Activated CD8-positive, alpha-beta T cell treated with anti-CD3 and anti-CD28 coated beads, Interleukin-2, amount 10 ng/mL, durations not matched to agents 7 days and 5 days (primary cell): ENCODE measurements at places on chromosomes 1 and 21. TPM values are rescaled to one million over a fixed set of nuclear protein-coding genes. Genes with fewer than 3 reads are reported as not detected.
A peak's percentile ranks its signal among the peaks of the same experiment; 100 is the strongest.

- H3K27ac ChIP-seq = no peak overlapping the region
- H3K36me3 ChIP-seq = no peaks in the 10 kb centered on the region
- no peak overlapping the region for H3K4me3 ChIP-seq
- DNase-seq = no peak
- peaks cover 13% of the 10 kb centered on the region for H3K27me3 ChIP-seq
Observed at GRCh38 chr21:38716942-38717341, 88.8 kb upstream of the ETS2 start.

- H3K4me1 ChIP-seq = peaks cover 37% of the 10 kb centered on the region
Observed at GRCh38 chr1:161305867-161306519, 3.8 kb downstream of the MPZ start.

- no peak overlapping the region for H3K27ac ChIP-seq
- H3K36me3 ChIP-seq = no peaks in the 10 kb centered on the region
- no peak overlapping the region for H3K4me3 ChIP-seq
- H3K4me1 ChIP-seq = no peaks in the 10 kb centered on the region
- no peak for DNase-seq
Observed at GRCh38 chr1:216293683-216294082, 129.6 kb downstream of the USH2A start.

- H3K36me3 ChIP-seq = peaks cover 18% of the 10 kb centered on the region
- peaks cover 6% of the 10 kb centered on the region for H3K27me3 ChIP-seq
- peak overlapping the region; percentile 53 for H3K27ac ChIP-seq
- DNase-seq = peak; percentile 84
- H3K4me3 ChIP-seq = no peak overlapping the region
- peaks cover 8% of the 10 kb centered on the region for H3K4me1 ChIP-seq
Observed at GRCh38 chr1:181166377-181167196, 78.1 kb downstream of the IER5 start.

DNA sequence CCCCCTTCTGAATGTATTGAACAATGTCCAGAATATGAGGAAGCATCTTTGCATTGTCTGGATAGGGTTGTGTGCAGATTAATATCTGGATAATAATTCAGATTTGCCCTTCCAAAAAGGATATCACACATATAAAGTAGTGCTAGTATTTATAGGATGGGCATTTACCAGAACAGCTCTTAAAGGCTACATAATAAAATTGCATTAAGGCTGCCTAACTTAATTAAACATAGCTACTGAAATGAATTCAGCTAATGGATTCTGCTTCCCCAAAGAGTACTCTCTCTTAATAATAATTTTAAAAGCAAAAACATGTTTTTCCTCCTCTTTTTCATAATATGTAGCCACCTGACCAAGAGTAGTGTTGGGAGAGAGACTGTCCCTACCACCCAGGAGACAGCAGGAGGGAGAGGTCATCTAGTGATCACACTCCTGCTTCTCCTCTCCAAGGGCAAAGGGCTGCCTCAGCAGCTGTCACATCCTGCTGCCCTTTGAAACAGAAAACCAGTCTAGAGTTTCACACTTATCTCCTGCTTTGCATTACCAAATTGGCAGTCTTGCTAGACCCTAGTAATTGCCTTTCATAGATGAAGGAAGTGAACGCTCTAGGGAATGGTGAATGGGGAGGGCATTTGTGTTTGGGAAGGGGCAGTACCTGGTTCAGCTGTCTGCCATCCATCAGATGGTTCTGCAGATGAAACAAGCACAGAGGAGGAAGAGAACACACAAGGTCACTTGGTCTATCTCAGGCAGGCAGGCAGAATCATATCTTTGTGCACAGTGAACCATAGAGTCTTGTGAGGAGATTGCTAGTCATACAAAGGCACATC, 29.3 kb upstream of the DDAH1 start:
- H3K4me3 ChIP-seq = no peak overlapping the region
- peaks cover 8% of the 10 kb centered on the region for H3K27me3 ChIP-seq
- H3K4me1 ChIP-seq = no peaks in the 10 kb centered on the region
- no peak for DNase-seq
- no peak overlapping the region for H3K27ac ChIP-seq

- H3K27me3 ChIP-seq = peaks cover 2% of the 10 kb centered on the region
- peak overlapping the region; percentile 68 for H3K4me3 ChIP-seq
- H3K36me3 ChIP-seq = no peaks in the 10 kb centered on the region
Observed at GRCh38 chr1:40795811-40796586, 12.4 kb downstream of the KCNQ4 start.

- peak overlapping the region; percentile 95 for H3K27ac ChIP-seq
- H3K36me3 ChIP-seq = peaks cover 15% of the 10 kb centered on the region
- peaks cover 61% of the 10 kb centered on the region for H3K4me1 ChIP-seq
- H3K27me3 ChIP-seq = no peaks in the 10 kb centered on the region
- H3K4me3 ChIP-seq = no peak overlapping the region
- no peak for DNase-seq
Observed at GRCh38 chr1:167618366-167618765, 11.7 kb upstream of the RCSD1 start.

DNA sequence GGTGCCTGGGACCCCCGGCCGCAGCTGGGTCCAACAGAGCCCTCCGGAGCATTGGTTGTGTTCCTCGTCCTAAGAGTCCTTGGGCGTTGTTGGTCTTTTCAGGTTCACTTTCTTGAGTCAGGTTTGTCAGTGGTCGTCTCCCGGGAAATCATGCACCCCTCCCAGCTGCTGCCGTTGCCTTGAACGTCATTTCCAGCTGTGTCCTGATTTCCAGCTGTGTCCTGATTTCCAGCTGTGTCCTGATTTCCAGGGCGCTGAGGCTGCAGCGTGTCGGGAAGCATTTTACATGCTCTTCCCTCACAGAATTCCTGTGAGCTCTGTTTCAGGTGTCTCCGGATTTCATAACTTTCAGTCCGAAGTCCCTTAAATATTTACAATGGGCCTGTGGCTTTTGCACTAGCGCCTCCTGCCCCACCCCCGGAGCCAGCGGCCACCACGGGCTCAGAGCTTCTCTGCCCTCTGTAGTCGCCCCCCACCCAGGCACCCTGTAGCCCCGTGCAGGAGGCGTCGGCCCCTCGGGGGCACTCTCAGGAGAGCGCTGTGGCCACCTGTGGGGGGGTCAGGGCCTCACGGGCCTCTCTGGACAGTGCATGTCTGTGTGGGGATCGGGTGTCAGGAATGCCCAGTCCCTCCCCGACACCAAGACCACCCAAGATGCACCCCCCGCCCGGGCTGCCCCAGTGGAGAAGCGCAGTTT, 66.7 kb downstream of the COL18A1 start:
- H3K27ac ChIP-seq = no peak overlapping the region
- no peaks in the 10 kb centered on the region for H3K36me3 ChIP-seq
- peaks cover 12% of the 10 kb centered on the region for H3K4me1 ChIP-seq
- no peak for DNase-seq

GRCh38 chr21:29367335-29367734, 68.6 kb downstream of the BACH1 start:
- peak; percentile 9 for DNase-seq
- H3K27me3 ChIP-seq = no peaks in the 10 kb centered on the region
- H3K4me1 ChIP-seq = no peaks in the 10 kb centered on the region
- no peak overlapping the region for H3K4me3 ChIP-seq
- H3K27ac ChIP-seq = no peak overlapping the region
- H3K36me3 ChIP-seq = peaks cover 7% of the 10 kb centered on the region

DNA sequence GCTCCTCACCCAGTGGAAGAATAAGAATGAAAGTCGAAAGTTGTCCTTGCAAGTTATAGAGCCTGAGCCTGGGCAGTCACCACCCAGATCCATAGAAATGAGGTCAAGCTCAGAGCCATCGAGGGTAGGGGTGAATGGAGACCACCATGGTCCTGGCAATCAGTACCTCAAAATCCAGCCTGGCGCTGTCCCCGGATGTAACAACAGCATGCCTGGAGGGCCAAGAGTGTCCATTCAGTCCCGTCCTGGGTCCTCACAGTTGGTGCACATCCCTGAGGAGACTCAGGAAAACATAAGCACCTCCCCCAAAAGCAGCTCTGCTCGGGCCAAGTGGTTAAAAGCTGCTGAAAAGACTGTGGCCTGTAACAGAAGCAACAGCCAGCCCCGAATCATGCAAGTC, 41.8 kb downstream of the PLPPR4 start:
- H3K27ac ChIP-seq = no peak overlapping the region
- H3K36me3 ChIP-seq = no peaks in the 10 kb centered on the region
- DNase-seq = no peak
- no peaks in the 10 kb centered on the region for H3K4me1 ChIP-seq
- no peaks in the 10 kb centered on the region for H3K27me3 ChIP-seq
- H3K4me3 ChIP-seq = no peak overlapping the region

DNA sequence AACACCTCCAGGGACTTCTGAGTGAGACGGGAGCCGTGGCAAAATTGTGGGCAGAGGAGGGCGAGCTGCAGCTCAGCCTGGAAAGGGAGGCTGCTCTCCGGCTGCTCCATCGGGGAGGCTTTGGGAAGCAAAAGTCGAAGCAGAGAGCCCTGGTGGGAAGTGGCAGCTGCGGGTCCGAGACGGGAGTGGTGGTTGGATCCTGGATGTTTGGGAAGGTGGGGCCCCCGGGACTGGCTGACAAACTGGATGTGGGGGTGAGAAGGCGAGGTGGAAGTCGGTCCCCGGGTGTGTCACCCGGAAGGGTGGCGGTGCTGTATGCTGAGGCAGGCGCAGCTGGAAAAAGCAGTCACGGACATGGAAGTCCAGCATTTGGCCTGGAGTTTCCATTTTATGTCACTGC, 52.1 kb downstream of the KCNAB2 start:
- DNase-seq = no peak
- no peaks in the 10 kb centered on the region for H3K27me3 ChIP-seq
- no peaks in the 10 kb centered on the region for H3K4me1 ChIP-seq
- peaks cover 31% of the 10 kb centered on the region for H3K36me3 ChIP-seq
- H3K4me3 ChIP-seq = no peak overlapping the region

DNA sequence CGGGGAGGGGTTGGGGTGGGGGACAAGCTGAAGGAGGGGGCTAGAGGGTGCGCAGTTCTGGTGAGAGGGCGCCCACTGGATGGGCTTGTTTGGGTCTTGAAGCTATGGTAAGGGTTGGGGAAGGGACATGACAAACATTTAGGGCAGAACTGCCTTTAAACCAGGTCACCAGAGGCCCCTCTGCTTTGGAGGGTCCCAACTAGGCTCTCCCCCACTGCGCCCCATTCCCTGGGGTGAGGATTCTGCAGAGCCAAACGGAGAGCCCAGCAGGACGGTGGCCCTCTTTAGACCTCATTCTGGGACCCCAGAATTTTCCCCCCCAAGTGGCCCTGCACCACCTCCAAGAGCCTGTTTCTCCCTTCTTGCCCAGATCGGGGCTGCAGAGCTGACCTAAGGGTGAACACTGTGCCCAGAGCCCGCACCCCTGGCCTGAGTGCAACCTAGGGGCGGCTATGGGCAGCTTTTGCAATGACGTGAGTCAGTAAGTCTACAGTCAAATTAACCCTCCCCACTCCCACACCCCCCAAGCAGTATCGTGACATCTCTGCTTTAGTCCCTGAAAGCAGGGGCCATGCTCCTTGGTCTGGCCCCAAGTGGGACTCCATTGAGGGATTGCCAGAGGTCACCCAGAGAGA, 593.8 kb downstream of the MATN1 start:
- no peak for DNase-seq
- H3K4me1 ChIP-seq = no peaks in the 10 kb centered on the region
- no peak overlapping the region for H3K27ac ChIP-seq
- no peaks in the 10 kb centered on the region for H3K27me3 ChIP-seq
- H3K4me3 ChIP-seq = no peak overlapping the region

GRCh38 chr1:71737768-71738167, 544.6 kb downstream of the NEGR1 start:
- no peak overlapping the region for H3K27ac ChIP-seq
- H3K4me3 ChIP-seq = no peak overlapping the region
- DNase-seq = no peak
- no peaks in the 10 kb centered on the region for H3K36me3 ChIP-seq

DNA sequence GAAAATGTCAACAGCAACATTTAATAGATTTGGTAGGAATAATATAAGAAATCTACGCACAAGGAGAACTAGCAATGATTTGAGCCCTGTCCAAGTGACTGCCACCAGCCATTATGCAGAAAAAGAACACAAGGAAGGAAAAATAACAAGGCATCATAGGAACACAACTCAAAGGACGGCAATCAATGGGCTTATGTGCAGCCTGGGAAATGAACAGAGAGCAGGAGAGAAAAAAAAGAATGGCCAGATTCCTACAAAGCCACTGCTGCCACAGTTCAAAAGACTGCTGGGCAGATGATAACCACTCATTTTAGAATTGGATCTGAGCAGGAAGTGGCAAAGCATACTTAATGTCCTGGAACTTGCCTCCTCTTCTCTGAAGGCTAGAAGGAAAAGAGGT, 274.3 kb upstream of the CAMK1G start:
- no peaks in the 10 kb centered on the region for H3K36me3 ChIP-seq
- H3K27ac ChIP-seq = no peak overlapping the region

DNA sequence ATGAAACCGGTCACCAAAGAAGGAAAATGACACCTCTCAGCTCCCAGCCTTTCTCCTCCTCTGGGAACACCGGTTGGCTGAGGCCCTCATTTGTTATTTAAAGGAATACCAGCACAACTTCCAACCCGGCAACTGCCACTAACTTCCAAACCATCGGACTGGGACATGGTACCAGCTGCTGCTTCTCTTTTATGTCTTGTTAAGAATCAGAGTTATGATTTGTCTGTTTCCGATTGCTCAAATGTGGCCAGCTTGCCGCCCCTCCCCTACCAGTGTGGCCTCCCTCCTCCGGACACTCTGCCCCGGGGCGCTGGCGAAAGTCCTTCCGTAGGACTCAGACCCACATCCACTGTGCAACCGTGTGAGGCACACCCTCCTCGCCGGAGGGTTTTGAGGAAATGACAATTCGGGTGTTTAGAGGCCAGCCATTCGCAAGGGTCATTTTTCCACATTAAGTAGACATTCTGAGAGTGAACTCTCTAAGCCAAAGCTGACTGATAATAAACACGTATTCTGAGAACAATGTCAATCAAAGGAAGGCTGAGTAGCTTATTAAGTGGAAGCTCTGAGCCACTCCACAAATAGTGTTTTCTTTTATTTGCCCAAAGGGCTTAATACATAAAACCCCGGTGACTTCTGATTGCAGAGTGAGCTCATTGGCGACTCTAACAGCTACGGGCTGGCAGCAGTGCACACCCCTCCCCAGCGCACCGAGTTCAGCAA, 5.5 kb downstream of the RIPK4 start:
- H3K36me3 ChIP-seq = no peaks in the 10 kb centered on the region
- H3K27ac ChIP-seq = no peak overlapping the region
- H3K4me1 ChIP-seq = peaks cover 13% of the 10 kb centered on the region
- DNase-seq = no peak
- peaks cover 54% of the 10 kb centered on the region for H3K27me3 ChIP-seq

- DNase-seq = no peak
- H3K4me1 ChIP-seq = no peaks in the 10 kb centered on the region
- H3K36me3 ChIP-seq = no peaks in the 10 kb centered on the region
- H3K27me3 ChIP-seq = no peaks in the 10 kb centered on the region
- H3K4me3 ChIP-seq = no peak overlapping the region
- H3K27ac ChIP-seq = no peak overlapping the region
Observed at GRCh38 chr1:17348593-17349234, 23.3 kb upstream of the PADI6 start.

GRCh38 chr1:50492142-50492541, 68.9 kb upstream of the DMRTA2 start:
- no peak for DNase-seq
- H3K4me3 ChIP-seq = no peak overlapping the region
- peaks cover 47% of the 10 kb centered on the region for H3K36me3 ChIP-seq
- peaks cover 8% of the 10 kb centered on the region for H3K4me1 ChIP-seq

The TNFRSF9 gene
- 1.3 TPM for total RNA-seq

The GBP7 gene
- total RNA-seq = 0.26 TPM

The OR2L3 gene
- total RNA-seq = not detected

The RNU1-1 gene
- total RNA-seq = 2,232 TPM

The TMEM81 gene
- total RNA-seq = 2.3 TPM

The FAM72C gene
- 19.1 TPM for total RNA-seq

The HSD3B2 gene
- not detected for total RNA-seq

The RCSD1 gene
- total RNA-seq = 145 TPM
